ENCODE measurements at places on chromosomes 16 and 17.

DNA sequence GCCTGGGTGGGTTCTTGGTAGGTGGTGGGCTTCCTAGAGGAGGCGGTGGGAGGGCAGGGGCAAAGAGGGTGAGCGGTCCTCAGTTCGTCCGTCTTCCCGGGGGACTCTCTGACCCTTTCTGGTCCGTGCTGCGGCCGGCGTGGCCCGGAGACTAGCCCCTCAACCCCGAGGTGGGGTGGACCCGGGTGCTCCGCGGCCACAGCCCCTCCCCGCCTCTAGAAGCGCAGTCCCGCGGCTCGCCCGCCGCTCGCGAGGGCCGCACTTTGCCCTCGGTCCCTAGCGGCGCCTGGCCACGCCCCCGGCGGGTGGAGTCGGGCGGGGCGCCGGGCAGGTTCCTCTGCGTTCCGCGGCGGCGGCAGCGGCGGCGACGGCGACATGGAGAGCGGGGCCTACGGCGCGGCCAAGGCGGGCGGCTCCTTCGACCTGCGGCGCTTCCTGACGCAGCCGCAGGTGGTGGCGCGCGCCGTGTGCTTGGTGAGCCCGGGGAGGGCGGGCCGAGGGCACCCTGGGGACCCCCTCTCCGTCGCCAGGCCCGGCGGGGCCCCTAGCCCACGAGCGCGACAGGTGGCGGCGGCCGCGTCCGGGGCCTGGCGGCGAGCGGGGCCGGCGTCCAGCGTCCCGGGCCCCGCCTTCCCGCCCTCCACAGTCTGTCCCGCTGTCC, at the start of gene SYNGR2:
TSS of gene SYNGR2 (plus strand) at position 340 of the 661 bp plus-strand sequence. CDS start at position 376, 36 bp downstream.
- no peak for DNase-seq

DNA sequence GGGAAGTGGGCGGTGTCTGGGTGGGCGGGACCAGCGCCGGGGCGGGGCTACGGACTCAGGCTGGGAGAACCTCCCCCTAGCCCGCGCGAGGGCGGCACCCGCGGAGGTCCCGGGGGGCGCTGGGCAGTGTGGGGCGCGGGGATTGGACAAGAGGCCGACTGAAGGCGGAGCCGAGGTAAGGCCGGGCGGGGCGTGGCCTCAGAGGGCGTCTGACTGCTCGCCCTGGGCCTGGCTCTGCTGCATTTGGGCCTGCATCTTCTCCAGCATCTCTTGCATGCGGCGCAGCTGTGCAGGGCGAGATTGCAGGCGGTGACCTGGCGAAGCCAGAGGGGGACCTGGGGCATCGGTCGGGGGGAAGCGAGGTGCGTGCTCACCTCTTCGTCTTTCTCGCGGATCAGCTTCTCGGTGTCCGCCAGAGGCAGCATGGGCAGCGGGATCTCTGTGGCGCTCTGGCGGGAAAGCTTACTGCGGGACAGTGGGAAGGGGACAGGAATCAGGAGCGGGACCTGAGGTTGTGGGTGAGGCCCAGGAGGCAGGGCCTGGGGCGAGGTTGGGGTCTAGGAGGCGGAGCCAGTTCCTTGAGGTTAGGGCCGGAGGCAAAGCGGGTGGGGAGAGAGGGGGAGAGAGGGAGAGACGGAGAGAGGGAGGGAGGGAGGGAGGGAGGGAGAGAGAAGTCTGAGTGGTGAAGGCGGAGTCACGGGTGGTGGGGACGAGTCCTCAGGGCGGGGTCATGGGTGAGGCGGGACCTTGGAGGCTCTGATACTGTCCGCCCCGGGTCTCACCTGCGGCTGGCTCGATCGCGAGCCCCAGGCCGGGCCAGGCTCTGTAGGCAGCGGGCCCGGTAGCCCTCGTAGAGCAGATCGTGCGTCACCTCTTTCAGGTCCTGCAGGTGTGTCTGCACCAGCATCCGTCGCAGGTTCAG, 3.9 kb downstream of the SEPTIN1 start:
- DNase-seq, result peak; percentile 53

DNA sequence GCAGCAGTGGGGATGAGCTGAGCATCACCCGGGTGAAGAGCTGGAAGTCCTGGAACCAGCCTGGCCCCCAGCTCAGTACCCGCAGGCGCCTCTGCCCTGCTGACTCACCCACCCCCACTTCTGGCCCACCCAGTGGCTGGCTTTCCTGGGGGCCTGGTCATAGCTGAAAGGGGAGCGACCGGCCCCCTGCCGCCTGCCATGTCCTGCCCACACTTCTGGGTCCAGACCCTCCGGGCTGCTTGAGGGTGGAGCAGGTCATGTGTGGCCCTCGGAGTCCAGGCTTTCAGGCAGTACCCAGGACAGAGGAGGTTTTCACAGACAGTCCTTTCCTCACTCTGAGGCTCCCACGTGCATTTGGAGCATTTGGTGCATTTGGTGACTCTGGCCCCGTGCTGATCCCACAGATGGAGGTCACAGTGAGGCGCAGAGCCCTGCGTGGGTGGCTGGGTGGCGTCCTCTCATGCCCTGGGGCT, 7.1 kb upstream of the PIEZO1 start:
- no peak for DNase-seq

DNA sequence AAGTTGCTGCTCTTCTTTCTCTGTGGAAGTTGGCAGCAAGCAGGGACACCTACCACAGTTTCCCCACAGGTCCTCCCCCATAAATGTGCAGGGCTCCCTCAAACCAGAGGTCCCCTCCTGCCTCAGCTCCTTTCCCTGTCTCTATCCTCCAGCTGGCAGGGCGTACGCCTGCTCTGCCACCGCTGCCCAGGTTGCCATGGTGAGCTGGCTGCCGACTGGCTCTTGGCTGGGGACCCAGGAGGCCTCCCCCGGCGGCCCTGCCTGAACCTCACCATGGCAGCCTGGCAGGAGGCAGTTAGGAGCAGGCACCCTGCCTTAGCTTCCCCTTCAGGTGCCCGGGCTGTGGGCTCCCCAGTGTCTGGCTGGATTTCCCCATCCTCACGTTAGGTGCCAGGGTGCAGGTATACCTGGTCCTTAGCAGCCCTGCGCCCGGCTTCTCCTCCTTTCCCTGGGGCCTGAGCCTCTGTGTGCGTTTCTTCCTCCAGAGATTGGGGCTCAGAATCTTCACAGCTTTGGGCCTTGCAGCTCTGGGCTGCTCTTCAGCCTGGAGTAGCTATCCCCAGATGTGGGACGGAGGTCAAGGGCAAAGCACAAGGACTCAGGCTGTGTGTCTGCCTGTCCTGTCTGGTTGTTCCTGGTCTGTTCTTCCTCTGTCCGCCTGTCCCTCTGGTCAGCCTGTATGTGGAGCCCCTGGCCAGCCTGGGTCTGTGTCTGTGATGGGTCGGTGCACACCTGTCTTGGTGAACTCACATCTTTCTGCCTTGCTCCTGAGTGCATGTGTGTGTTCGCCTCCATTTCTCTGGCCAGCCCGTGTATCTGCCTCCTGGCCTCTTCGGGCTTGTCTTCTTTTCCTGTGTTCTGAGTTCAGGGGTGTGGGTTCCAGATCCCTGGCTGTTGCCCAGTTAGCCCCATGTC, 15.7 kb downstream of the GJD3 start:
- no peak for DNase-seq

DNA sequence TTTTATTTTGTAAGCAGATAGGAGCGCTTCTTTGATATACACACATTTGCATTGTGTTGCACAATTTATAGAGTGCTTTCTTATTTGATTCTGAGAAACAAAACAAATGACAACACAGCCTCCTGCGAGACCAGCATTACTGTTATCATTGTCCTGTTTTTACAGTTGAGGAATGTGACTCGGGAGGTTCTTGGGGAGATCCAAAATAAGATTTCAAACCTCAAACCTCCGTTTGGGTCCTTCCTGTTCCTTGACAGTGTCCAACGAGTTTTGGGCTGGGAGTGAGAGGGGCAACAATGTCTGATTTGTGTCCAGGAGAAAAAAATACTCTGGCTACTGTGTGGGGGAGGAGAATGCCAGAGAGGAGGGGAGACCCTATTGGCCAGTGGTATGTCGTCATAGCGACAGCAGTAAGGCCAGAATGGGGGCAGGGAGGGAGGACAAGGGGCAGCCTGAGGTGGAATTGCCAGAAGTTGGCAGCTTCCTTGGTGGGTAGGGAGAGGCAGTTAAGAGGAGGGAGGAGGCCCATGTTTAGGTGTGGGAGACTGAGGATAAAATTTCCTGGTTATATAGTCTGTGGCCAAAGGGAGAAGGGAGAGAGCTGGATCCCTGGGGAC, 45.5 kb downstream of the TMEM132E start:
- DNase-seq, result no peak

- DNase-seq, result no peak
Measured at GRCh38 chr17:29573871-29574731, 5.6 kb downstream of the TP53I13 start.

- DNase-seq, result no peak
Measured at GRCh38 chr16:87540072-87540896, 47.5 kb upstream of the ZCCHC14 start.

DNA sequence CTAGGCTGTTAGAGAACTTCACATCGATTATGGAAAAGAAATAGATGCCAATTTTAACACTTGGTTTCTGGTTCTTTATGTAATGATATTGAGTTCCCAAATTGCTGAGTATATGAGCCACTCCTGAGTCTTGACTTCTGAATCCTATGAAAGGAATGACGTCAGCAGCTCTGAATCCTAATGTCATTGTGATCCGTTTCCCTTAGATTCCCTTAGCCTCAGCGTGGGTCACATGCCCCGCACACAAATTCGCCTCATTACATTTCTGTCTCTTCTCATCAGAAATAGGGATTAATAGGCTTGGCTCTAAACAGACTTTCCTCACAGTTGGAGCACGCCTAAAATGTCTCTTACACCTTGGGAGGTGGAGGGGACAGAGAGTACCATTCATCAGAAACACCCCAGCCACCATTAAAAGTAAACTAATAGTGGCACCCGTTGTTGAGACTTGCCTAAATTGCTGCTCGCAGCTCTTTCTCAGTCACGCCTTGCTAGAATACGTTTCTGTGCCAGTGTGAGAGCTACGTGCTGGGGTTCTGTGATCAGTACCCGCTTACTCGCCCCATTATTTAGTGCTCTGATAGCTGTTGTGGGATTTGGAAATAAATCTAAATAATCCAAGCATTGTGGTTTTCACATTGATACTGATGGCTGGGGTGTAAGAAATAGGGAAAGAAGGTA, 7.1 kb downstream of the MRM3 start:
- DNase-seq, result no peak

DNA sequence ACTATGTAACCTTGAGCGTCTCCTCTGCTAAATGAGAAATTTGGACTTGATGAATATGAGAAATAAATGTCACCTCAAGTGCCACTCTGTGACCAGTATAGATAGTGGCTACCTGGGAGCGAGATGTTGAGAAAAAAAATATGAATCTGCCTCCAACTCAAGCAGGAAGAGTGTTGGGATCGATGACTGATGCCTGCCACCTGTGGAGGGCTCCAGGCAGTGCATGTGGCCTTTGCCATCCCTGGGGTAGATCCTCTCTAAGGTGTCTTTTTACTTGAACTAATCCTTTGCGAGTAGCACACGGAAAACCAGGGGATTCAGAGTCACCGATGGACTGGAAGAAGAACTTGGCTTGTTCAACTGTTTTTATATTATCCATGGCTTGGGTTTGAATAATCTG, 9.4 kb downstream of the CCDC182 start:
- no peak for DNase-seq

- no peak for DNase-seq
Measured at GRCh38 chr17:8873801-8874715, 6.6 kb upstream of the PIK3R6 start.

DNA sequence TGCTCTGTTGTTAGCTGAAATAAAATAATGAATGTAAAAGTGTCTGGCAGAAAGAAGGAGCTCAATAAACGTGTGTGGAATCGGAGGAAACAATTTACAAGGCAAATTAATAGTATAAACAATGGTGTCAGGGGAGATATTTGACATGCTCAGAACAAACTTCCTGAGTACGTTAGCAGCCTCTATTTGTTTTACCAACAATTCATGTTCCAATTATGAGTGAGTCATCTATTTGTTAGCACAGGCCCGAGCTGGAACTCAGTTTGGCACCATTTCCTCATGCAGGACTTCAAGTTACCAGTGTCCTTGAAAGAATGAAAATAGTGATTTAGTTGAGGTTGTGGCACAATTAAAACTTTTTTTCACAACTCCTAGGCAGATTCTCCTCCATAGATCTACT, 9.1 kb downstream of the ASIC2 start:
- no peak for DNase-seq

GRCh38 chr17:17788967-17789366, 47.8 kb downstream of the SREBF1 start:
- no peak for DNase-seq

GRCh38 chr16:89595330-89596060, 17.9 kb upstream of the DPEP1 start:
- DNase-seq, result no peak

- no peak for DNase-seq
Measured at GRCh38 chr17:38417210-38417951, 10.9 kb upstream of the ARHGAP23 start.

- DNase-seq, result no peak
Measured at GRCh38 chr16:54822492-54822891, 108.2 kb upstream of the IRX5 start.

DNA sequence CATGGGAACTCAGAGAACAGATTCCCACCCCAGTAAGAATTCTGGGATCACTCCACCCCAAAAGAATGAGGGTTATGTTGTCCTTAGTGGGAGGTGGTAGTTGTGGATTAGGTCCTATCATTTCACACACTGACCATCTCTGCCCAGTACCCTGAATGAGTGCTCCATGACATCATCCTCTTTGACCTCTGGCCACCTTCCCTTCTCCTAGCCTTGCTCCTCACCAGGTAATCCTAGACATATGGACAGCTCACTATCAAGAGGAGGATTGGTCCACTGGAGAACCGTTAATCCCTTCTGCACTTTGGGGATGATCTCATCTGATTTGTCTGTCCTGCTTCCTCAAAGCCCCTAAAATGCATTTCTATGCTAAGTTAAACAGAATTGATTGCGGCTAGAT, 538.2 kb upstream of the HSBP1 start:
- DNase-seq, result no peak

DNA sequence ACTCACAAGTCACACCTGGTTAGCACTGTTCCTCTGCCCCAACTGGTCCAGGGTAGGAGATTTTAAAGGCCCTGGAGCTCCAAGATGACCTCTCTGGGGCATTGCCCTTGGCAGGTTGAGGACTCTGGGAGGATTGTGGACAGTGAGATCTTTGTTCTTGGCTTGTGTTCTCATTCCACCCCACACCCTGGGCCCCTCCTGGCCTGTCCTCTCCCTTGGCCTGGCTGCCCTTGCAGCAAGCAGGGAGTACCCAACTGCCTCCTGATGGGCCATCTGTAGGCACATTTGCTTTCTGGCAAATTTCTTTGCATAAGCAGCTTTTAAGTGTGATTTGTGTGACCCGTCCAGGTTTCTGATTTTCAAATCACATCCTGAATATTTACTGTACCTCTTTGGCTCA, 239.6 kb downstream of the UTP18 start:
- DNase-seq, result no peak

GRCh38 chr16:52488837-52489289, 58.1 kb downstream of the TOX3 start:
- no peak for DNase-seq

- no peak for DNase-seq
Measured at GRCh38 chr16:86554599-86554916, 477 bp downstream of the MTHFSD start.

- no peak for DNase-seq
Measured at GRCh38 chr16:71358464-71358998, at the start of gene CALB2. Gene CALB2, plus strand, starts transcription at chr16:71358723. Its CDS starts 70 bp downstream, at chr16:71358793.

GRCh38 chr17:32720671-32721070, 156.3 kb downstream of the MYO1D start:
- no peak for DNase-seq

Data from cortex of kidney (tissue), 1 donor.